Chondrocyte (in vitro differentiated cells): ENCODE measurements at places on chromosomes 11 and 22.

- no peak for DNase-seq
These were observed 21.9 kb downstream of the SBF2 start for GRCh38 chr11:10272132-10272531.

DNA sequence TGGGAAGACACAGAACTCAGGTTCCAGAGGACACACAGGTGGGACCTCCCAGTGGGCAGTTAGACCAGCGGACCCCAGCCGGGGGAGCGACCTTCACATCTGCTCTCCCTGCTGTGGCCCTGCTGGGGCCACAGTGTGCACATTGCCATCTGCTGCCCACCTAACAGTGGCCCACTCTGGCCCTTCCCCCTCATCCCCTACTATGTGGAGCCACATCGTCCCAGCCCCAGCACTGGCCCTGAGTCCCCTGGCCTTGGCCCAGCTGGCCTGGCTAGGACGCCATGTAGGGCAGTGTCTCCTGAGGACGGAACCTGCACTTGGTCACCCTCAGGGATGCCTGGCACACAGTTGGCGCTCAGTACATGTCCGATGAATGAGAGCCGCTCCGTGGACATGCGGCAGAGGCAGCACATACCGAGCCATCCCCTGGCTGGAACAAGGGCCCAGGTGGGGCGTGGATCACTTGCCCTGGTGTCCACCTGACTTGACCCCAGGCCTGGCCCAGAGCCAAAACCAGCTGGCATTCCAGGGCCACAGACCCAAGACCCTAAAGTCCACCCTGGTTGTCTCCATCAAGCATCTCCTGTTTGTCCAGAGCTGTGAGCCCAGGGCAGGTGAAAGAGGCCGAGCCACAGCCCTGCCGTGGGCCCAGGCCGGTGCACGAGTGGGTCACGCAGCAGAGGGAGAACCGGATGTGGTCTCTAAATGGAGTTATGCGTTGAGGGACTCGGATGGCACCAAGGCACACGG is 93.1 kb upstream of the FGF3 start:
- DNase-seq: peak; percentile 89

DNA sequence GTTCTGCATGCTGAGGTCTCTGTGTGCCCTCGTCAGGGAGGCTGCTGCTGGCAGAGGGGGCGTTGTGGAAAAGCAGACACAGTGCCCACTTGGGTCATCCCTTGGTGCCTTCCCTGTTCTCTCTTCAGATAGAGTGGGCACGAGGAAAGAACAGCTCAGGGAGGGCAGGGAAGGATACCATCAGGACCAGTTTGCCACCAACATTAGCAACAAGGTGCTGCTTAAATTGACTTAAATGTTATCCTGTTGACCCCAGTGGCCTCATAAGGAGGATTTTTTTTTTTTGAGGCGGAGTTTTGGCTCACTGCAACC is 91.2 kb downstream of the BCR start:
- DNase-seq: no peak

GRCh38 chr11:117337076-117337475 is 9.4 kb downstream of the CEP164 start:
- DNase-seq: no peak

DNA sequence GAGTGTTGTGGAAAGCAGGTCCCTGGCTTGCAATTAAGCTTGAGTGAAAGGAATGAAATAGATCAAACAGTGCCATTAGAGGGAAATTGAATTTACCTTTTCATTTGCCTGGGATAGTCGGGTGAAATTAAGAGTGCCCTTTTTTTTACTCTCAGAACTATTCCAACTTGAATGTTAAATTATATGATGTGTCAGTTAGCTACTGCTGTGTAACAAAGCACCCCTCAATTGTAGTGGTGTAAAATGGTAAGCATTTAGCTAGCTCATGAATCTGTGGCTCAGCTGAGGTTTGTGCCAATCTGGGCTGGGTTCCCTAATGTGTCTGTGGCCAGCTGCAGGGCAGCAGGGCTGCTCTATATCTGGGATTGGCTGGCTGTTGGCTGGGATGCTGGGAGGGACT is 571.4 kb downstream of the MN1 start:
- DNase-seq: no peak

DNA sequence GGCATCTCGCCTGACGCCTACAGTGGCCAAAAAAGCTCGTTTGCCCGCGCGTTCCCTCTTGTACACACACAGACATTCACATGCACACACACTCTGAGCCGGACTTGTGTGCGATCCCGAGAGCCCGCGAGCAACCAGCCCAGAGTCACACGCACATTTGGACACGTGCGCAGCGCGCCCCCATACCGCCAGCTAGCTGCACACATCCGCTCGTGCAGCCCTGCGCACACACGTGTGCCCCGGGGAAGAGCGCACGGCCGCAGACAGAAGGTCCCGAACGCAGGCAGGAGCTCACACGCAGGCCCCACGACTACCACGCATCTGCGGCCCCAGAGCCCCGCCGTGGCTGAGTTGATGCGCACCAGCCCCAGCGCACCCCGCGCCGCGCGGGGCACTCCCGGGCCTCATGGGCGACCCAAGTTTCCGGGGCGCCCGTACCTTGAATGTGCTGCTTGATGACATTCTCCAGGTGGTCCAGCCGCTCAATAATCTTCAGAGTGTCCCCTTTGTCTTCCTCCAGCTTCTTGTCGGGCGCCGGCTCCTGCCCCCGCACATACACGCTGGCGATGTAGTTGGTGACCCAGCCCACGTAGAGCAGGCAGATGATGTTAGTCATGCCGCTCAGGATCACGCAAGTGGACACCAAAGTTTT is 758 bp downstream of the GALNT18 start:
- DNase-seq: no peak

- no peak for DNase-seq
These were observed 167.6 kb upstream of the MTMR2 start for GRCh38 chr11:96091476-96091875.

DNA sequence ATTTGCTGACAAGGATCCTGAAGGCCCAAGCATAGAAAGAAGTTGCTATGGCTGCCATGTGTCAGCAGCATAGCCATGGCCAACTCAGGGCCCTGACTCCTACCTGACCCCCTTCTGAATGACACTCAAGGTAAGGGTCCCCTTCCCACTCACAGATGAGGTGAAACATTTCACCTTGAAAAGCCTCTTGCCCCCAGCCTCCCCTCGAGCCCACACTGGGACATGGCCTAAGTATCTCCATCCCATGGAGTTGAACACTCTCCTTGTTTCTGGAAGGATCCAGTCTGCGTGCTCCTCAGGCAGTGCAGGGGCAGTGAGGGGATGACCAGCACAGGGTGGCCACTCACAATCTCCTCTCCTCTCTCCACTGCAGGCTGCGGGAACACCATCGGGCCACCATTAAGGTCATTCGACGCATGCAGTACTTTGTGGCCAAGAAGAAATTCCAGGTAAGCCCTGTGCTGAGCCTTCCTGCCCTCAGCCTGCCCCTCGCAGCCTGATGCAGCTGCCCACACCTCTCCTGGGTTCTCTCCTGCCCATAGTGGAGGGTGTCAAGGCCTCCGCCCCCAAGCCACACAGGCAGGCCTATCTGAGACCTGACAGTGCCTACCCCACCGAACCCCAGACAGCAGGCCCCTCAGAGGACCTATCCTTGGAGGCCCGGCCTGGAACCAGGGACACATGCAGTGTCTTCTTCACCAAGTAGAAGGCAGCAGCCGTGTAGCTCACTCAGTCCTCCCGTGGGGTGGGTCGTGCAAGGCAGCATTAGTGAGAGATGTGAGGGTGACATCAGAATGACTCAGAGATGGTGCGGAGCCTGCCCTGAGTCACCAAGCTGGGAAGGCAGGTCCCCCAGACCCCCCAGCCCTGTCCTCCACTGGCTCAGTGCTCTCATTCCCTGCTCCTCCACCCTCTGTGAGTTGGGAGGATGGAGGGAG is 68.9 kb upstream of the KCNQ1OT1 start:
- DNase-seq: peak; percentile 72

DNA sequence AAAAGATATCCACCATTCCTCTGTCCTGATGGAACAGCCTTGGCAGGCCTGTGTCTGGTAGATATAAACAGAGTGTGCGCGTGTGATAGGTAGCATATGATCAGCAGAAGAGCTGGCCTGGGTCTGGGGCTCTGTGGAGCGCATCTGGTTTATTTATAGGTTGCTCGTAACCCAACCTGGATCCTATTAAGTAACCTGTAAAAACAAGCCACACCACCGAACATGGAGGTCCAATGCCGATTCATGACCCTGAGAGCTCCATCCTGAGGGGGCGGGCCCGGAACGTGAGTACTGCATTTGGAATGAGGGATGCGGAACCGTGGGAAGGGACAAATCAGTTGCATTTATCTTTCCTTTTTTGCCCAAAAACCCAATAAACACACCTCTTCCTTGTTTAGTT is 31.9 kb upstream of the APOL5 start:
- DNase-seq: no peak

DNA sequence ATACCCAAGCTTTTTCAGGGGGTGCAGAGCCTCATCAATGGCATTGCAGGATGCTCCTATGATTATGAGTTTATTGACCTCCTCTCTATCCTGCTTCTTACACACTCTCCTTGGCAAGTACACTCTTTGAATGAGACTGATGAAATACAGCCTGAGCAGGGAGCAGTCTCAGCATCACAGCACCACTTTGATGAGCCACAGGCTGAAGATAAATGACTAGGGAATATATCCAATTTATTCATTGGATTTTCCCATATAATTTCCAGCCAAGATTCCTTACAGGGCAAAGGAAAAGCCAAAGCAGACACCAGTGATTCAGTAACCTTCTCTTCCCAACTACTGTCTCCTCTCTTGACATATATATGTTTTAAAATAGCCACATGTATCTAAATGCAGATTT is 79.2 kb downstream of the CASP12 start:
- DNase-seq: no peak

DNA sequence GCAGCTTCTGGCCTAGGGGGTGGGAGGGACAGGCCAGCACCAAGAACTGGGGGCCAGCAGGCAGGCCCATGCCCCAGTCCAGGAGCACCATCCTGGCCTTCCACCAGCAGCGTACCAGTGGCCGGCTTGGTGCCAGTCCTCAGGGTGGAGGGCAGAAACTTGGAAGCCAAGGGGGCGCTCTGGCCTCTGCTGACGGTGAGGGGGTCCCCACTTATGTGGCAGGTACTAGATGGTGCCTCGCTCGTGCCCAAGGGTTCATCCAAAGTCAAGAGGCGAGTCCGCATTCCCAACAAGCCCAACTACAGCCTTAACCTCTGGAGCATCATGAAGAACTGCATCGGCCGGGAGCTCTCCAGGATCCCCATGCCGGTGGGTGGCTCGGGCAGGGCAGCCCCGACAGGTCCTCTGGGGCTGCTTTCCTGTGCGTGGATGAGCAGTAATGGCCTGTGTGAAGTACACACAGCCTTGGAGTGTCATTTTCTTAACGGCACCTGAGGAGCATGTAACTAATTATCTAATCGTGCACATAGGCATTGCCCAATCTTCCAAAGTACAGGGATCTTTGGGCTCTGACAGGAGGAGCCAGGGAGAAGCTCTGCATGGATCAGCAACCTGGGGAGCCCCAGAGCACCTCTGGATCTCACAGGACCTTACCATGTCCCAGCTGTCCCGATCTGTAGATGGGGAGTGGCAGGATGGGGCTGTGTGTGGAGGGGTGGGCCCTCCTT is 79.1 kb downstream of the MORC2 start:
- no peak for DNase-seq

- no peak for DNase-seq
These were observed 220.4 kb upstream of the RAG2 start for GRCh38 chr11:36818410-36818809.

DNA sequence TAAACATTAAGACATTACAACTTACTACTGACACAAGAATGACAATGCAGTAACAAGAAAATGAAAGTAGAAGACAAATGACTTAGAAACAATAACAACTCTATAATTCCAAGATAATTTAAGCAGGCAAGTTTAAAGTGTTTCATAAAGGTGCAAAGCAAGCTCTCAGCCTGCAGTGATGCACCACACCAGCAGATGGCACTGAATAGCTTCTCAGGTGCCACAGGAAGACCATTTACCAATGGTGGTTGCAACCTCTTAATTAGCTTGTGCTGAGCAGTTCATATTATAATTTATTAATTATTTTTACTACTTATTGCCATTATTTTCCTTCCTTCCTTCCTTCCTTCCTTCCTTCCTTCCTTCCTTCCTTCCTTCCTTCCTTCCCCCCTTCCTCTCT is 60.6 kb downstream of the NXPE2 start:
- no peak for DNase-seq

GRCh38 chr11:34586488-34587281 is 34.2 kb upstream of the EHF start:
- DNase-seq: no peak

GRCh38 chr11:2776351-2777061 is 76.7 kb upstream of the KCNQ1OT1 start:
- DNase-seq: peak; percentile 82

- DNase-seq: no peak
These were observed 32.2 kb upstream of the AQP11 start for GRCh38 chr11:77557553-77557952.
